ENCODE measurements at places on chromosomes 7 and 10.
A peak's percentile ranks its signal among the peaks of the same experiment; 100 is the strongest.

DNA sequence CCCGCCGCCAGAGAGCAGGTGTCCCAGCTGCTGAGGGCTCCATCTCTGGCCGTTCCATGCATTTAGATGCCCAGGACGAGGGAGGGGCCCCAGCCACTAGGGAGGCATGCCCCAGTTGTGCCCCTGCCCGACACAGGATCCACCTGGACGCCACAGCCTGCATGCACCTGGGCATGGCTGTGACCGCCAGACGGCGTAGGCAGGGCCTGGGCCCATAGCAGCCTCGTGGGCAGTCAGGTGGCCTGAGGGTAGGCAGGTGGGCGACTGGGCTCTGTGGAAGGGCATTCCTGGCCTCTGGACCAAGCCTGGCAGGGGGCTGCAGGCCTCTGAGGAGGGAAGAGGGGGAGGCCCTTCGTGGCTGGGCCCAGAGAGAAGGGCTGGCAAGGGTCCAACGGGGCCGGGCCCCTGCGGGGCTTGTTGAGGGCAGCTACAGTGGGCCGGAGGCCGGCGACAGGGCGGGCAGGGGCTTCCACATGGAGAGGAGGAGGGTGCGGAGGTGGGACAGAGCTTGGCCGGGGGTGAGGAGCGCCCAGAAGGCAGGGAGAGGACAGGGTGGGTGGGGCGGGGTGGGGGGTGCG is 76.0 kb upstream of the NKX6-2 start:
- no peak for DNase-seq

DNA sequence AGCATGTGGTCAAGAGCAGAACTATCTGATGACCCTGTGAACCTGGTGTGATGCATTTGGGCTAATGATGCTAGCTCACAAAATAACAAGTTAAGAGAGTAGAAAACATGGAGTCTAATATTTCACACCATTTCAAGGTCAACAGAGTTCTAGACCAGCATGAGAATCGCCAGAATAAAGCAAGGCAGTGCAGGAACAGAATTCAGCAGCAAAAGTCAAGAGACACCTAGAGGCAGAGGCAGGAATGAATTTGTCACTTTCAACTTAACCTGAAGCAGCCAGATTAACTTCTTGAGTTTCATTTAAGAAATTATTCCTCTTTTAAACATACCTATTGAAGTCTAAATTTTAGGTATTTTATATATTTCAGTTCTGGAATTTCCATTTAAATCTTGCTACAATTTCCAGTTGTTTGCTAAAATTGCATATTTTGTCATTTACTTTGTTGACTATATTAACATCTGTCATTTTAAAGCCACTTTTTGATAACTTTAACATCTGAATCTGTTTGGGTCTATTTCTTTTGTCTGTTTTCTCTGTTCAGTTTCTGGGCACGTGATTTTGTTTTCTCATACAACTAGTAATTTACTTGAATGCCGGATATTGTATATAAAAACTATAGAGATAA is 44.2 kb upstream of the PRSS58 start:
- DNase-seq, result no peak

DNA sequence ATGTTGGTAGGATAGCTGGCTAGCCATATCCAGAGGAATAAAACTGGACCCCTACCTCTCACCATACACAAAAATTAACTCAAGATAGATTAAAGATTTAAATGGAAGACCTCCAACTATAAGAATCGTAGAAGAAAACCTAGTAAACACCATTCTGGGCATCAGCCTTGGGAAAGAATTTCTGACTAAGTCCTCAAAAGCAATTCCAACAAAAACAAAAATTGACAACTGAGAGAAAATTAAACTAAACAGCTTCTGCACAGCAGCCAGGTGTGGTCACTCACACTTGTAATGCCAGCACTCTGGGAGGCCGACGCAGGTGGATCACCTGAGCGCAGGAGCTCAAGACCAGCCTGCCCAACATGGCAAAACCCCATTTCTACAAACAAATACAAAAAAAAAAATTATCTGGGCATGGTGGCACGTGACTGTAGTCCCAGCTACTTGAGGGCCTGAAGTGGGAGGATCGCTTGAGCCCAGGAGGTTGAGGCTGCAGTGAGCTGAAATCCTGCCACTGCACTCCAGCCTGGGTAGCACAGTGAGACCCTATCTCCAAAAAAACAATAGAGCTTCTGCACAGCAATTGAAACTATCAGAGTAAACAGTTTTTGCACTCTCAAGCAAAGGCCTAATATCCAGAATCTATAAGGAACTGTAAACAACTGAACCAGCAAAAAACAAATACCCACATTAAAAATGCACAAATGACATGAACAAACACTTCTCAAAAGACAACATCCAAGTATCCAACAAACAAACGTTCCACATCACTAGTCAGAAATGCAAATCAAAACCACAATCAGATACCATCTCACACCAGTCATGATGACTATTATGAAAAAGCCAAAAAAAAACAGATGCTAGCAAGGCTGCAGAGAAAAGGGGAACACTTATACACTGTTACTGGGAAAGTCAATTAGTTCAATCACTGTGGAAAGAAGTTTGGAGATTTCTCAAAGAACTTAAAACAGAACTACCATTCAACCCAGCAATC is 4.8 kb downstream of the CRPPA start:
- no peak for DNase-seq

DNA sequence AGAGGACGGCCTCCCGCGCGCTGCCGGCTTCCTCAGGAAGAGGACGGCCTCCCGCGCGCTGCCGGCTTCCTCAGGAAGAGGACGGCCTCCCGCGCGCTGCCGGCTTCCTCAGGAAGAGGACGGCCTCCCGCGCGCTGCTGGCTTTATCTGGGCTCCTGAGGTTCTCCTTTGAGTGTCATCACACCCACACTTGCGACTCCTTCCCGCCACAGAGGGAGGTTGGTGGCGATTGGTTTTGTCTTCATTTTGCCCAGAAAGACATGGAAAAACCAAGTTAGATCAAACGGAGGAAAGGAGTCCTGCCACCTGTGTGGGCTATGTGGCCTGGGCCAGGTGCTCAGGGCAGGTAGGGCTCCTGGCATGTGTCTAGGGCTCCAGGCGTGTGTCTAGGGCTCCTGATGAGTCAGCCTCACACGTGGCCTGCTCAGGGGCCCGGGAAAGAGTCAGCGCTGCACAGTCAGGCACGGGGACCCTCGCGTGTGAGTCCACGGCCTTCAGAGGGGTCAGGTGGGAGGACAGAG is 138.0 kb downstream of the VIPR2 start:
- no peak for DNase-seq

DNA sequence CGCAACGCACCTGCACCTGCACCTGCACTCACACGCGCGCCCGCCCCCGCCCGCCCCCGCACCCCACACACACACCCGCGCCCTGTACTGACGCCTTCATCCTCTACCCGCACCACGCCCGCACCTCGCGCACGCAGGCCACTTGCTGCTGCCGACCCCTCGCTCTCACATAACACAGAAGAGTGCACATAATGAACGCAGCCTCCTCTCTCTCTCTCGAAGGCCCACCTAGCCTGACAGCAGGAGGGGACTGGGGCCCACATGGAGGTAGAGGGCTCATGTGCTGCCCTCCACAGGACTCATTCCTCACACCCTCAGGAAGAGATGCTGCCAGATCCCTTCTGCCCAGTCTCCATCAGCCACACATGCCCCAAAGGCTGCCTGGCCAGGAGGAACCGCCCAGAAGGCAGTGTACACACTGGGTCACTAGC is 432 bp upstream of the CAMK2B start:
- DNase-seq, result no peak

- no peak for DNase-seq
These were observed 49.9 kb upstream of the TMEM106B start for GRCh38 chr7:12161146-12161545.

DNA sequence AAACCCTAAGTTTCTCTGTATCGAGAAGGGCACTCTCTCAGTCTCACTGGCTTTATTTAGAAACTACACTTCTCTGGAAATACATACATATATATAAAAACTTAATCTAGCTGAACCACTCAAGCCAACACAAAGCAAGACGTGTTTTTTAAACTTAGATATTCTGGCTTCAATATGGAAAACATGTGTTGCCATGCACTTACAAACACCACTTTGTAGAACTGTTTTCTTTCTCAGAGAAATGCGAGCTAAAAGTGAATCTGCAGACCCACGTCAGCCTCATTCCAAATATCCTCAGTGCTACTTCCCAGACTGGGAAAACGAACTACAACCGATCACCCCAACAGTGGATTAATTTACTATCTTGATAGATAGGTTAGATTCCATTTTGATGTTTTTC is 1.7 kb downstream of the CCDC3 start:
- no peak for DNase-seq

- DNase-seq, result no peak
These were observed 43.2 kb upstream of the GDF10 start for GRCh38 chr10:47256751-47257336.

DNA sequence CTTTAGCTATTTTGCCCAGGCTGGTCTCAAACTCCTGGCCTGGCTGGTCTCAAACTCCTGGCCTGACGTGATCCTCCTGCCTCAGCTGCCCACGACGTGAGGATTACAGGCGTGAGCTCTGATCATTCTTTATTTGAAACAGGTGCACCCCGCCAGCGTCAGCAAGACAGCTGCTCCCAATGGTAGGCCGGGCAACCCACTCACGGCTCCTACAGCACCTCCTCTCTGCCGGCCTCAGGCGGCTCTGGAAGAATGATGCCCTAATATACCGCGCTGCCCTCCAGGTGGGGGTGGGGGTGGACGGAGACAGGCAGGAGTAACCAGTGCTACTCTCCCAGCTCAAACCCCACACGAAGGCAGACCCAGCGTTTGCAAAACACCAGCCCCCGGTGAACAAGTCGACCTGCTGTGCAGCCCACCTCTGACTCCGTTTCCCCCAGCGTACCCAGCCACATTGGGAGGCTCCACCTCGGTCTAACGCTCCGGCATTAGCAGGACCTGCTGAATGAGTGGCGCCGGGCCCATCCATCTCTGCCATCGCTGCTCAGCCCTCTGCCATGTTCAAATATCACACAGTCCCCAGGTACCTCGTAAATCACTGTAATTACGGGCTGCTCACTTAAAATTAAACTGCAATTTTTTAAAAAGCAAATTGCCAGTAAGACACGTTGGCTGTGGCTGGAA is 148.6 kb downstream of the ELFN1 start:
- no peak for DNase-seq

DNA sequence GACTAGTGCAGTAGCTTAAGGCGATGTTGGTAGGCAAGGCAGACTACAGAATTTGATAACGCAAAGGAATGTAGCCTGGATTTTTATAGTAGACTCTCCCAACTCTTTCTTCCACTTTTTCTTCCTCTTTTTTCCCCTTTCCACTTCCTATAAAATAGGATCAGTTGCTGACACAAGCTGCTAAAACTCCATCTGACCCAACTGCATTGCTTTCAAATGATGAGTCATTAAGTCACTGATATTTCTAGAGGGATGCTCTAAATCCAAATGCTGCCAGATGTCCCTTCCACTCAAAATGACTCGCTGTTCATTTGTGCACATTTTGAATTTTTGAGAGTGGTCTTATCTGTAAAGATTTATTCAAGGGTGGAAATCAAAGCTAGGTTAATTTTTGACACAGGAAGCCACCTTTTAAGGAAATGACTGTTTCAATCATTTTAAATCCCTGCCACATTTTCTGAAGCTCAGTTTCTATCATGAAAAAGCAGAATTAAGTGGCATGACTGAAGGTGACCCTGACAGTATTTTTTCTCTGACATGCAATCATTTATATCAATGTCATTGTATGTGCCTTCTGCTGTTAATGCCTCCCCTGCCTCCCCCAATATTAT is 25.8 kb upstream of the SFMBT2 start:
- DNase-seq, result no peak

DNA sequence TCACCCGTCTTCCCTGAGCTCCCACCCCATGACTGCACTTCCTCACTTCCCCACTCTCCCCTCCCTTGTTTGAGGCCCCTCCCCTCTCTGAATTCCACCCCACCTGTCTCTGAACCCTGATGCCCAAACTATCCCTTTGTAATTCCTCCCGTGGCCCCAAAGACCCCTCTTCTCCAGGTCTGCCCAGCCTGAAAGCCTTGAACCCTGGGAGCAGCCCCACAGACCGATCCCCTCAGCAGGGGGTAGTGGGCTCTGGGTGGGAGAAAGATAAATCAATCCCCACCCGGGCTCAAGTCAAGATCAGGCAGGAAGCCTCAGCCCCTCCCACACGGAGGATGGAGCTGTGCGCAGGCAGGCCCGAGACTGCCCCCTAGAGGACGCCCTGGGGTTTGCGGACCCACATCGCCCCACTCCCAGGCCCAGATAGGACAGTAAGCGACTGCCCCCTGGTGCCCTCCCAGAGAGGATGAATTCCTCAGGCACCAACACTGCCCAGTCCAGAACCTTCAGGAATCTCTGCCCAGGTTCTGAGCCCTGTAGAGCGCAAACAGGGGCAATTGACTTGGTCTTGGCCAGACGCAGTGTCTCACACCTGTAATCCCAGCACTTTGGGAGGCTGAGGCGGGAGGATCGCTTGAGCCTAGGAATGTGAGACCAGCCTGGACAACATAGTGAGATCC is 11.7 kb downstream of the HSPB1 start:
- DNase-seq, result peak; percentile 72

DNA sequence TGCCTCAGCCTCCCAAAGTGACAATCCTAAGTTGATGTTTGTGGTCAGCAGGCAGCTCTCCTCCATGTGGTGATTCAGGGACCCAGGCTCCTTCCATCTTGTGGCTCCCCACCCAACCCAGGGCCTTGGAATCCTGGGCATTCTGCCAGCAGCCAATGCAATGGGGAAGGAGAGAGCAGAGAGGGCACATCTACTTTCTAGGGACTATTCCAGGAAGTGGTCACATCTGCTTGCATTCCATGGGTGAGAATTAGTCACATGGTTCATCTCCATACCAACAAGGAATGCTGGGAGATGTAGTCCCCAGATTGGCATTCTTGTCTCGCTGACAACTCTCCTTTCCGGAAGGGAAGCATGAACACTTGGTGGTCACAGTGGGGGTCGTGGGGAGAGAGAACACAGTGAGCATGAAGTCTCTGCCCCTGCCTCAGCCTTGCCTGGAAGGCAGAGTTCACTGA is 9.9 kb upstream of the SRRM3 start:
- peak; percentile 19 for DNase-seq

- DNase-seq, result no peak
These were observed 10.6 kb downstream of the LRIT2 start for GRCh38 chr10:84214612-84215235.

- DNase-seq, result no peak
These were observed 76.7 kb downstream of the ATXN7L1 start for GRCh38 chr7:105799677-105800076.

DNA sequence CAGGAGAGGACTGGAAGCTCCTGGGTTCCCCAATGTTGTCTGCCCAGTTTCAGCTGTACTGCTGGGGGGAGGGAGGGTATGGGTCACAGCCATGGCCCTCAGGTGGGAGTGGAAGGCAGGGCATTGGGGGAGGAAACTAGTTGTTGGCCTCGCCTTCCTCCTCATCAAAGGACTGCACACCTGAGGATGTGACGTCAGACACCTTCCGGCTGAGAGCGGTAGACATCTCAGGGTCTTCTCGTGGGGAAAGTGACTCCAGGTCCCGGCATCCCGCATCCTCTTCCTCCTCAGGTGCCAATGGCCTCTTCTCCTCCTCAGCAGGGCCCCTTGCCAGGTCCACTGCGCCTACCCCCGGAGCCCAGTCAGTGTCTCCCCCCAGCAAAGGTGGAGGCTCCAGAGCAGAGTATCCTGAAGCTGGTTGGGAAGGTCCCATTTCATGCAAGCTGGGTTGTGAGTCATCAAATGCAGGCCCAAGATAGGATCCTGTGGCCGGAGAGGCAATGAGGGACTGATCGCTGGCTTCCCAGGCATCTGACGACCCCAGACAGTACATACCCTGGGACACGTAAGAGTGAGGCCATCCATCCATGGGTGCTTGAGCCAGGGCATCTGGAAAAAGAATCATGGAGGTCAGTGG is 6.0 kb downstream of the FAM131B start:
- DNase-seq, result no peak
